ENCODE measurements at places on chromosomes 5 and 9.

DNA sequence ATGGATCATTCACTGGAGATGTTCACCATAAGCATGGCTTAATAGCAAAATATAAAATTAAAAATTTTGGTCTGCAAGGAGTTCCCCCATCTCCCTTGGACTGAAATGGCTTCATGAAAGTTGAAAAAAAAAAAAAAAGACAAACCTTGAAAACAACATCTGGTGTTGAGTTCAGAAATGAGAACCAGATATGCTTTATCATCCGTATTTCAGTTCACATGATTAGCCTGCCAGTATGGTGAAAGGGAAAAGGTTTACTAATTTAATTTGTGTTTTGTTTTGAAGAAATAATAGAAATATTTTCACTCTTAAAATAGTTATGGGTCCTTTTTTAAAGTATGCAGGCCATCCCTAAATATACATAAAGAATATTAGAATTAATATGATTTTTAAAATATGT lies 67.8 kb downstream of the TMEM167A start:
- H3K27me3 ChIP-seq = no peaks in the 10 kb centered on the region
- no peak for DNase-seq
- no peaks in the 10 kb centered on the region for H3K4me1 ChIP-seq
- H3K36me3 ChIP-seq = no peaks in the 10 kb centered on the region
- H3K27ac ChIP-seq = no peak overlapping the region

- H3K27me3 ChIP-seq = peaks cover 3% of the 10 kb centered on the region
- no peaks in the 10 kb centered on the region for H3K4me1 ChIP-seq
- DNase-seq = no peak
- H3K27ac ChIP-seq = no peak overlapping the region
Measured at GRCh38 chr9:110605565-110605964, 26.0 kb upstream of the SVEP1 start.

DNA sequence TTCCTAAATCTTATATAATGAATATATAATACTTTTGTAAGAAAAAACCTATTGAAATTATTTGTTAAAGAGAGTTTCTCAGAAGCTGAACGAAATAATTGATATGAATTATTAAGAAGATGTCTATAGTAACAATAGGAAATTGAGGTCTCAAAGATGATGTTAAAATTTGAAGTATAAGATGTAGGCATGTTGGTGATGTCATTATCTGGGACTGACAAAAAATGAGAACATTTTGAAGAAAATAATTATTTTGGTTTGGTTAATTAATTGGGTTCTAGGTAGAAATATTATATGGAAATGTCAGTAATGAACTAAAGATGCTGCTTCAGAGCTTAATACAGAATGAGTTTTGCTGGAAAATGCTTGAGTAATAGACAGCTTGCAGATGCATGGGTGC lies 501.4 kb upstream of the ST8SIA4 start:
- H3K27ac ChIP-seq = no peak overlapping the region
- H3K27me3 ChIP-seq = no peaks in the 10 kb centered on the region
- H3K4me3 ChIP-seq = no peak overlapping the region
- no peaks in the 10 kb centered on the region for H3K4me1 ChIP-seq
- no peak for DNase-seq

DNA sequence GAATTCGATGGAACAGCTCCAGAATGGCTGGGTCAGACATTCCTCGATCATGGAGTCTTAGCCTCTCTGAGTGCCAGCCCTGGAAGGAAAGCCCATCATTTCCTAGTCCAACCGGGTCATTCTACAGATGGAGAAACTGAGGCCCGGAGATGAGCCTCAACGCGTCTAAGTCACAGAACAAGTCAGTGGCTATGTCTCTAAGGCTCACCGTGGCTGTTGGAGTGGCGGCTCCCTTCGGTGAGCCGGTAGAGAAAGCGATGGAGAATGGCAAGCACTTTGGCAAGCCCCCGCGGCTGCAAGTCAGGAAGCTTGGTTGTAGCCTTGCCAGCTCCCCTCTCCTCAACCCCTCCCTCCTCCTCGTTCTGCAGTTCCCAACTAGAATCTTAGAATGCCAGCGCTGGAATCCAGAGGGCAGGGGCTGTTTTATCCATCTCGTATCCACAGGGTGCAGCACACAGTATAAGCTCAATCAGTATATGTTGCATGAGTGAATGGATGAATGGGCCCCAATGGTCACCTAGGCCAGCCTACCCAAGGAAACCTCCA lies 438 bp upstream of the ARSI start:
- no peak overlapping the region for H3K27ac ChIP-seq
- peaks cover 8% of the 10 kb centered on the region for H3K27me3 ChIP-seq
- H3K4me3 ChIP-seq = no peak overlapping the region
- no peak for DNase-seq
- H3K4me1 ChIP-seq = peaks cover 12% of the 10 kb centered on the region

GRCh38 chr9:138025908-138026307 lies 148.3 kb downstream of the CACNA1B start:
- H3K4me3 ChIP-seq = no peak overlapping the region
- no peaks in the 10 kb centered on the region for H3K36me3 ChIP-seq
- H3K27me3 ChIP-seq = peaks cover 6% of the 10 kb centered on the region
- no peak overlapping the region for H3K27ac ChIP-seq

- H3K4me1 ChIP-seq = no peaks in the 10 kb centered on the region
- H3K4me3 ChIP-seq = no peak overlapping the region
- no peak overlapping the region for H3K27ac ChIP-seq
- H3K27me3 ChIP-seq = no peaks in the 10 kb centered on the region
- H3K36me3 ChIP-seq = peaks cover 4% of the 10 kb centered on the region
- no peak for DNase-seq
Measured at GRCh38 chr5:173196133-173196952, 38.7 kb downstream of the NKX2-5 start.

GRCh38 chr9:109969573-109970237 lies 189.7 kb downstream of the PALM2AKAP2 start:
- peaks cover 3% of the 10 kb centered on the region for H3K27me3 ChIP-seq
- DNase-seq = no peak
- no peak overlapping the region for H3K27ac ChIP-seq
- H3K4me1 ChIP-seq = no peaks in the 10 kb centered on the region
- H3K36me3 ChIP-seq = no peaks in the 10 kb centered on the region
- no peak overlapping the region for H3K4me3 ChIP-seq
